ENCODE measurements at places on chromosomes 4 and X.

- no peak for DNase-seq
Observed at GRCh38 chrX:29787656-29788055, 427.7 kb upstream of the MAGEB2 start.

DNA sequence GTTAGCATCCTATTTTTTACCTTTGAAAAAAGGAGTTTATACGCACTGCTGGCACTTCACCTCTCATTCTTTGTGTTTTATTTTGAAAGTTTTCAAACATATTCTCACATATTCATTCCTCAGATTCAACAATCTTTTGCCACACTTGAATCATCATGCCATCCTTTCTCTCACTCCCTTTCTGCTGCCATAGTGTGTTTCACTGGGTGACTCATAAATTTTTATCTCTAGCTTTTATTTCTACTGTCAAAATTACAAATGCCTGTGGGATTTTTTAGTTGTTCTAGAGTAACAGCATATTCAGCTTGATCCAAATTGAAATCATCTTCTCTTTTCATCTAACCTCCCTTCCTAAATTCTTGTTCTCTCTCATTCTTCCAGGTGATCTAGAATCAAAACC is 28.0 kb downstream of the MFSD8 start:
- DNase-seq: no peak

DNA sequence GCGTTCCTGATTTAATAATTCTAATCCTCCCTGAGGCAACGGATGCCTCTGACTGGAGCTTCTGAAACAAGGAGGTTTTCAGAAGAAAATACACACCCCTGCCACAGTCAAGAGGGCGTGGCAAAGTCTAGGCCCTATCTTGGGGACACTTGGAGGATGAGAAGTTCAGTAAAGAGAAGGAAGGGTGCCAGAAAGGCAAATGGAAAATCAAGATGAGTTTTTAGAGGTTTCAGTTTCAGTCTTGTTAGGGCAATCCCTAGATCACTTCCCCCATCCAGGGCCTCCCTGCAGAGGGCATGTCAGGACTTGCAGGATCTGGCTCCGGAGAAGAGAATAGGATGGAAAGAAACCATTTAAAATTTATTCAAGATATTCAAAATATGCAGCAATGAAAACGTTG is 28.5 kb upstream of the FGF2 start:
- DNase-seq: no peak

GRCh38 chrX:49921109-49921508 is 1.3 kb upstream of the CLCN5 start:
- no peak for DNase-seq

GRCh38 chrX:105752338-105752956 is 69.9 kb upstream of the NRK start:
- DNase-seq: no peak

DNA sequence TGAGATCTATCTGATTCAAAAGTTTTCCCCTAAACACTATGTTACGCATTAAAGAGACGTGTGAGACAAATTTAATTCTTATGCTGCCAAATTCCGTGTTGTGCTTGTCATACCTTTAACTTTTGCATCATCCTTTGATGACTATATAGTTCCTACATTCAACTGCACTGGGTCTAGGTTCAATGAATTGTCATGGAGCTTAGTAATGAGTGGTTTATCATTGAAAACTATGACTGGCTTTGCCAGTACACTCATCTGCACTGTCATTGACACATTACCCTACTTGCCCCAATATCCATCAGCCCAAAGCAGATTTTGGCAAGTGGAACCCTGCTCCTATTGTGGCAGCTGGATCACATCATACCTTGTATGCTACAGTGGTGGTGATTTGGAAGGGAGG is 882.9 kb upstream of the SLIT2 start:
- no peak for DNase-seq

- DNase-seq: peak; percentile 14
Observed at GRCh38 chrX:106874075-106874474, 29.1 kb downstream of the RIPPLY1 start.

DNA sequence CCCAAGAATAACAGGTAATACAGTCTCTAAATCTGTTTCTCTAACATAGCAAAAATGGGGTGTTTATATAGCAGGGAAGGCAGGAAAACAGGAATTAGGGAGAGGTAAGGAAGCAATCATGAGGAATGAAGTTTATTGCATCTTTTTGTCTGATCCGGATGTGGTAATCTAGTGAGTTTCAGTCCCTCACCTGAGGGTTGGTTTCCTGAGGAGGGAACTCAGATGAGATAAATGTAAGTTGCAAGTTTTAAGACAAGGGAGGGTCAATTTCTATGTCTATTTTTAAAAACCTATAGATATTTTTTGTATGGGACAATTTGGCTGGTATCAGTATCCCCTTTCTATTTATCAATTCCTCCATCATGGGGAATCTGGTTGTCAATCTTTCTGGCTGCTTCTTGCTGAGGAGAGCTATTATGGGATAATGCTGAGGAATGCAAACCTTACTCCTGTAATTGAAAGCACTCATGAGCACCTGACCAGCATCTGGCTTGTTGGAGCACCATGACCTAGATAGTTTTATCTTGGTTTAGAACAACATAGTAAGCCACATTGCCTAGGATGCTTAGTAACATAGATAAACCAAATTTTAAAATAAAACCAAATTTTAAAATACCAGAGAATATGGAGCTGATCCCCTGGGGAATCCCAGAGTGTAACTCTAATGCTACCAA is 130.1 kb downstream of the ADAM29 start:
- DNase-seq: no peak

GRCh38 chrX:108875548-108875947 is 139.2 kb upstream of the IRS4 start:
- no peak for DNase-seq

DNA sequence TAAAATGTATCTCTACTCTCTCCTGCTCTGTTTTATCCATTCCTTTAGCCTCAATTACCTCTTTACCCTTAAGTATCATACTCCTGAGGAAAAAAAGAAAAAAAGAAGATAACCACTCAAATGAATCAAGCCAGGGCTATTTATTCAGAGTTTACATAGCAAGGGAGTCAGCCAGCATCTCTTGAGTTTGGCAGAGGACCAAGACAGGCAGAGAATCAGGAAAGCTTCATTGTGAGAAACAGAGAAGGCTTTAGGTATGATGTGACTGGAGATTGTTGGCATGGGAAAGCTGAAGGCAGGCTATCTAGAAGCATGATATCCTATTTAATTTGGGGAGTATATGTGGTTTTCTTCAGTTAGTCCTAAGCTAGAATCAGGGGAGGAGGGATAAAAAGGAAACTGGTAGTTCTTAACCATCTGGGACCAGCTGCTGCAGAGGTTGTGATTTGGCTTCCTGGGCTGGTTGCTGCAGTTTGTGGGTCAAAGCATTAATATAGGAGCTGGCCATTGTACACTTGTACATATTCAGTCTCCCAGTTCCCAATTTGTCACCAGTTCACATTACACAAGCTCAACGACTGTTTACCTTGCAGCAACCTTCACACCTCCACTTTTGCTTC is 11.2 kb downstream of the APELA start:
- no peak for DNase-seq

DNA sequence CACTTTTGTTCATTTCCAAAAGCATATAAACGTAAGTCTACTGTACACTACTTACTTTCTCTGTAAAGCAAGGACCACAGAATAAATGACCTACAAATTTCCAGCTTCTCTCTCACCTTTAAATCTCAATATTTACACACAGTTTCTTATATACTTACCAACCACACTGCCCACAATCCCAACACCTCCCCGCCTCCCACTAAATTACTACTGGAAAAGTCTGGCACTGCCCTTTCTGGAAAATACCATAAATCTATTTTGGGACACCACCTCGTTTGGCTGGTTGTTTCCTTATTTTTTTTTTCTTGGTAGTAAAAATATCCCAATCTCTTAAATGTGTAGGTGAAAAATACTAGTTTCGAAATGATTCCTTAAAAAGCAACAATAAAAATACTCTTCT is 19.6 kb downstream of the FAT1 start:
- DNase-seq: no peak

- DNase-seq: no peak
Observed at GRCh38 chrX:48043056-48043455, 28.4 kb downstream of the ZNF630 start.

GRCh38 chrX:26557691-26558321 is 341.8 kb downstream of the MAGEB5 start:
- no peak for DNase-seq

DNA sequence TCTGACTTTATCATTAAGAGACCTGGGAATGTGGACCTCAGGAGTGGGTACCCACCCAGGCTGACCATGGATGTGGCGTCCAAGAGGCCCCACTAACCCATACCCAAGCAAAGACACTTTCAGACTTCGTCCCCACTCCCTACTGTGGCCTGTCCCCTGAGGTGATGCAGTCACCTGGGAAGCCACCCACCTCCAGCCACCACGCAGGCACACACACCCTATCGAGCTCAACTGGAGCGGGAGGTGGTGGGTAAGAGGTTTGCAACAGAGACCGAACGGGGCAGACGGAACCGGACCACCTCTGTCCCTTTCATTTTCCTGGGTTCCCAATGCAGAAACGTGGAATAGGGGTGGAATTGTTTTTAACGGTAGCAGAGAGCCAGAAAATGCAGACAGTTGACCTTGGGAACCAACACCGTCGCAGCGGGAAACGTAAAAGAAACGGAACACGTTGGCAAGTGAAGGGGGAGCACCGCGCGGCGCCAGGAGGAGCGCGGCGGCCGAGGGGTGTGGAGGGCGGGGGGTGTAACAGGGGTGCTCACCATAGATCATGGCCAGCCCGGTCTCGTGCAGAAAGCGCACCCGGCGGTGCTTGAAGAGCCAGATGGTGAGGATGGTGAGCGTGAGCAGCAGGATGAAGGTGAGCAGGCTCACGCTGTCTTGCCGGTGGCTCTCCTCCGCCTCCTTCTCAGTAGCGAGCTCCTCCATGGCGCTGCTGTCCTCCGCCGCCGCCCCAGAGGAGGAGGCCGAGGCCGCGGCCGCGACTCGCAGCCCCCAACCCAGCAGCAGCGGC is 559 bp downstream of the SLC9A7 start:
- DNase-seq: peak; percentile 16

DNA sequence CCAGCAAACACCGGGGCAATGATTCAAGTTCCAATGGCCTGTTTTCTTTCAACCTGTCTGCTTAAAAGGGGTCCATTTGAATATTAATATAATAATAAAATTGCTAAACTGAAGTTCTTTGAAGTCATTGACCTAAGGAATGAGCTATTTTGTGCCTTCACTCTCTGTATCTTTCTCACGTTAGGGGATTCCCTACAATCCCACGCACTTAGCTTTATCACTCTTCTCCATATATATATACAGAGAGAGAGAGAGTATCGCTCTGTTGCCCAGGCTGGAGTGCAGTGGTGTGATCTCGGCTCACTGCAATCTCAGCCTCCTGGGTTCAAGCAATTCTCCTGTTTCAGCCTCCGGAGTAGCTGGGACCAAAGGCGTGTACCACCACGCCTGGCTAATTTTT is 83.9 kb upstream of the NWD2 start:
- DNase-seq: no peak

GRCh38 chr4:26052663-26053541 is 138.9 kb downstream of the SMIM20 start:
- DNase-seq: no peak

DNA sequence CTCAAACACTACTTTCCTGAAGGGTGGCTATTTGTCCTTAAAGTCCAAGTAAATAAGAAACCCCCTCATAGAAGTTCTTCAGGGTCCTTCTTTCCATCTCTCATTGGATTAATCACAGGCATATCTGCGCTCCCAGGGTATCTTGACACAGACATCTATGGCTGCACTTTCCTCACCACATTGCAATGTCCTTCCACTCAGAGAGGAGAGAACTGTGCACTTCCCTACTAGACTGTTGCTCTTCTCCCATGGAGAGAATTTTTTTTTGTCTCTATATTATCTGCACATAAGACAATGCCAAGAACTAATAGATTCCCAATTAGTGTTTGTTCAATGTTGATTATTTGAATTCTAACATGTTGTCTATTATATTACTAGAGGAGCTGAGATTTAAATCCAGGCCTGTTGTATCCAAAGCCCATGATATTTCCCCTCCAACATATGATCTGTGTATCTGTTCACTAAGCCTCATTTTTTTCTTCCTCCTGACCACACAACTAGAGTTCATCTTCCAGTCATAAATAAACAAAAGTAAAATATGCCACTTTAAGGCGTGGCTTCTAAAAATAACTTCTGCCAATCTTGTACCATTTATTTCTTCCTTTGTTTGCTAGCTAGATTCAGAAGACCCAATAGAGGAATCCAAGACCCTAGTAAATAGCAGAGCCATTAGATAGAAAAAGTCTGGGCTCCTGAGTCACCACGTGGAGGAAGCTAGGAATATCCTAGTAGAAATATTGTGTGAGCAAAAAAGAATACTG is 61.5 kb upstream of the FAM241A start:
- no peak for DNase-seq

GRCh38 chrX:118521435-118521834 is 25.8 kb downstream of the DOCK11 start:
- DNase-seq: no peak

DNA sequence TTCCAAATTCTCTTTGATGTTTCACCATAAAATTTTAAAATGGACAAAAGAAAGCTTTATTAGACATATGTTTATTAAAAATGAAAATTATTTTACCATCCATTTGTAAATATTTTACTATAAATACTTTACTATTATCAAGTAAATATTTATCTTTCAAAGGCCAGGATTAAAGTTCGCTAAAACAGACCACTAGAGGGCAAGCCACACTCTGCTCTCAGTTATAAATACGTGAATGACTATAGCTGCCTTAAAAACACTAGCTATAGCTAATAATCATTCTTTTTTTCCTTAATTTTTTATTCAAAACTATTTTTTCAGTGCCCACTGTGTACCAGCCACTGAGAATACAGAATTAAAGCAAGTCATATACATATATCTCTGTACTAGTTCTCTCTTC is 38.6 kb downstream of the UNC5C start:
- DNase-seq: no peak

GRCh38 chr4:144645631-144646522 is at the start of gene HHIP:
Gene HHIP (plus strand): TSS chr4:144646156. CDS start chr4:144646676, 520 bp downstream.
- DNase-seq: no peak

- no peak for DNase-seq
Observed at GRCh38 chr4:150821641-150822040, 193.4 kb downstream of the LRBA start.

- peak; percentile 62 for DNase-seq
Observed at GRCh38 chrX:78024349-78025059, 55.1 kb upstream of the PGAM4 start.

- DNase-seq: no peak
Observed at GRCh38 chrX:6852869-6853268, 294.6 kb upstream of the STS start.

DNA sequence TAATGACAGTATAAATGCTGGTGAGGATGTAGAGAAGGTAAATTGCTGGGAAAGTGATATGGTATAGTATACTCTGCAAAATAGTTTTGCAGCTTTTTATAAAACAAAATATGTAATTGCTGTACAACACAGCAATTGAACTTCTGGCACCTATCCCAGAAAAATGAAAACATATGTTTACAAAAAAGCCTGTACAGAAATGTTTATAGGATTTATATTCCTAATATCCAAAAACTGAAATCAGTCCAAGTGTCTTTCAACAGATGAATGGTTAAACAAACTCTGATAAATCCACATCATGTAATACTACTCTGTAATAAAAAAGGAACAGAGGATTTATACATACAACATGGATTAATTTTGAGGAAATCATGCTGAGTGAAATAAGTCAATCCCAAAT is 198.4 kb upstream of the ACTRT1 start:
- no peak for DNase-seq

- no peak for DNase-seq
Observed at GRCh38 chr4:26130173-26130572, 190.6 kb upstream of the RBPJ start.

GRCh38 chrX:109936114-109936513 is 66.8 kb upstream of the TMEM164 start:
- DNase-seq: no peak

GRCh38 chrX:56099271-56099670 is 132.9 kb upstream of the KLF8 start:
- no peak for DNase-seq

- no peak for DNase-seq
Observed at GRCh38 chr4:73917081-73917501, 47.9 kb downstream of the CXCL1 start.
